ENCODE measurements at places on chromosomes 4 and X.

DNA sequence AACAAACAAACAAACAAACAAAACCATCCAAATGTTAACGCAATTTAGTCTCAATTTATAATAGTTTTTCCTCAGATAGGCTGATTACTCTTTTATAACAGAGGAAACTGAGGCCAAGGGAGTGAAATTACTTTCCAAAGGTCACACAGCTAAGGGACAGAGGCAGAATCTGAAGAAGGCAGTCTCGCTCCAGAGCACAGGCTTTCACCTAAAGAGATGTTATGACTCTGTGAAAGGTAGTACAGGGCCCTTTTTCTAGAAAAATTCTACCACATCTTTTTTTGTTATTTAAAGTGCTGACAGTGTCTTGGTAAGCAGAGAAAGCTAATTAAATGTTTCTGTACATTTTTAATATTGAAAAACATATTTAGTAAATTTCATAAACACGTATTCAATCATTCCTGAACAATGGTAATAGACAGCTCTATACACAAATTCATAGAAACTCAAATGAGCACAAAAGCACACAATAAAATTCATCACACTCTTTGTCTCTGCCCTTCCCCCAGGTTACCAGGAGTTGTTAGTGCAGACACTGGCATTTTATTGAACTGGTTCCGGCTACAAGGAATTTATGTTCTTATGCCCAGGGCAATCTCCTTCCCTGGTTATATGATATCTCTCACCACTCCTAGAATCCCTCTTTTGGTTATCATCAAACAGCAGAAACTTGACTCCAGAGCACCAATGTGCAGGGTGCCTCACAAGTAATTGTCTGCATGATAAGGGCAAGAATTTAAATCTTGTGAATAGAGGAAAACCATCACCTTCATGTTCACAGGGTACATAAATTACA is 7.7 kb upstream of the APBB2 start:
- no peak for DNase-seq

DNA sequence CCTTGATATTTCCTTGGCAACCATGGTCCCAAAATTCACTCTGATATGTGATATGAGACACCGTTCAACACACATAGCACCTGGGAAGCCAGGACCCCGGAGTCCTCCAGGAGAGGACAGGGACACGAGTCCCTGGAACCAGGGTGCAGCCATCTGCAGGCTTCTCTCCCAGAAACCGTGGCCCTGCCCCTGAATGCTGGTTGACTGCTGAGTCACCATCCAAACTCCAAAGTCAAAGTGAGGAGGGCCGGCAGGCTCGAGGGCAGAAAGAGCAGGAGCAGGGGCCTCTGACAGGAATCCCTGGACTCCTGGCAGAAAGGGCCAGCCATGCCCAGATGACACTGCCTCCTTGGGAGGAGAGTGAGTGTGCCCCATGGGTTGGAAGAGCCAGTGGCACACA is 6.9 kb upstream of the PNMA6A start:
- no peak for DNase-seq

DNA sequence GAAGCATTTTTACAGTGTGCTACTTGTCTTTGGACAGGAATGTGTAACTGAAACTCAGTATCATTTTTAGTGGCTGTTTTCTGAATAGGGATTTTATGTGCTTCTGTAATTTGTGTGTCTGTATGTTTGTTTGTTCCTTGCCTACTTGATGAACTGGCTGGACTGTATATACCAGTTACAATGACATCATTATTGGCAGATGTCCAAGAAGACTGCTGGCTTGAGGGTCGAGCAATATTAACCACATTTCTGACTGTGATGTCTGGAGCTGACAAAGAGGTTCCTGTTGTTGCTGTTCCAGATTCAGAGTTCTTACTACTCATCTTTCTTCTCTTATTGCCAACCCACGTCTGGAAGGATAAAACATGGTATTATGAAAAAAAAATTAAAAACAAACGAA is 33.0 kb downstream of the HDX start:
- DNase-seq: no peak

DNA sequence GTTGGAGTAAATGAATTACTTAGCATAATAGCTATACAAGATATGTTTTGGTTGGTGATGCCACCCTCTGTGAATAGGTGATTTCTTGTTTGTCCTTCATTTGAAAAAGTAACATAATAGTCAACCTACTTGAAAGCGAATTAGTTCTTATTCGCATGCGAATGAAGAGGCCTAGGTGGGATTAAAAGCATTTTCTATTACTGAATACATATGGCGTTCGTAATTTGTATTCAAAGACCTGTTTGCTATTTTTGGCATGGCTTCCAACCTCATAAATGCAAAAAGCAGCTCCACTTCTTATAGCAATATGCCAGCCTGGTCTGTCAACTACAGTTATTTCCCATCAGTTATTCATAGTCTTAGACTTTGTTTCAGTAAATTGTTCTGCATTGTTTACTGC is 261.3 kb downstream of the TENM3 start:
- no peak for DNase-seq

DNA sequence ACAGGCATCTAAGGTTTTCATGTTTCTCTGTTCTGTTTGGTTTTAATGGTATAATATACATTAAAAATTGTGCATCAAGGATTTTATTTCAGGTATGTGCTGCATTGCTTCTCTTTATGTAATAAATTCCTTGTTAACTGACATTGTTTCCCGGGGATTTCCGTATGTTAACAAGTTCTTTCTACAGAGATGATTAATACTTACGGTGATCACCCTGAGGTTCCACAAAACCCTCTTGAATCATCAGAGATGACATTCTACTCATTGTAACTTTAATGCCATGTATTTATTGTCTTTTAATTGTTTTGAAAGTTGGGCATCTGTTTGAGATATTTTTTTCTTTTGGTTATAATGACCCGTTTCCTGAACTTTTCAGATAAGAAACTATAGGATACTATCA is 37.5 kb downstream of the ARHGAP10 start:
- no peak for DNase-seq

- DNase-seq: no peak
Observed at GRCh38 chrX:38232079-38232686, 11.5 kb upstream of the SRPX start.

DNA sequence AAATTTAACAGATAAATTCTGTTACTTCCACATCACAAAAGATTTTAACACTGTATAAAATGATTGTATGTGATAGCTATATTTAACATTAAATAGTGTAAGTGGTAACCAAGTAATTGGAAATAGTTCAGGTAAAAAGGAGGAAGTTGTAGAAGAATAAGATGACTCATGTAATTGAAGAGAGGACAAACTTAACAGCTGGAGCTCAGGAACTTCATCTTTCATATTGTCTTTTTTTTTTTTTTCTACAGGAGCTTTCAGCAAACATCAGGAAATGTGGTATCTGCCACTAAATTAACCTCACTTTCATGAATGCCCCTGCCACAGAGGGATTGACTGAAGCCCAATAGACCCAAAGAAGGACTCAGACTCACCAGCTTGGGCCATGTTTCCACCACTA is 188.4 kb upstream of the VEGFC start:
- DNase-seq: no peak

DNA sequence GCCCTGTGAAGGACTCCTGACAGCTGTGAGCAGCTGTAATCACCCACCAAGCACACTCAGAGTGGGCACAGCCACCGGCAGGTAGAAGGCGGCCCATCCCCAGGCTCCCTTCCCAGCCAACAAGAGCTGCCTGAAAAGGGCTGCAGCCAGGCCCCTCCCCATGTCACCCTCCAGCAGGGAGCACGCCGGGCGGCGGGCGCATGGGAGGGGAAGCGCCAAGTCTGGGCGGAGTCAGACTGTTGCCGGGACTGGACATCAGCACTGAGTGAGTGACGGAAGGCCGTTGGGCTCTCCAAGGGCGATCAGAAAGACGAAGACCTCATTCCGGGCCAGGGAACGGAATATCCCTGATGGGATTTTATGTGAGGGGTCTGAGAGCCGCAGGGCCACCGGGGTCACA is 82.1 kb downstream of the PPP2R2C start:
- DNase-seq: no peak

DNA sequence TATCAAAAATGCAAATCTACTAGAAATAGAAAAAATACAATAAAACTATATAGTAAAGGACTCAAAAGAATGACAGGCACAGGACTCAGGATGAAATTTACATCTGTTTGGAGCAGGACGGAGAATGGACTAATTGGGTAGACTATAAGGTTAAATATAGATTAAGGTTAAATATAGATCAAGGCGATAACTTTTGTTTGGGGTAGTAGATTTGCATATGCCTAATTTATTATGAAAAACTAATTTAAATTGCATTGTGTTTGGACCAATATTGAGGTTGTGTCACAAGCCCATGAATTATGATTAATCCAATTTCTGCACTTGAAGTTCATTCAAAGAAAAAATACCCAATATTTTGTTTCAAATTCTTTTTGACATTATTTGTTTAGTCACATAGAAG is 31.0 kb downstream of the MTHFD2L start:
- no peak for DNase-seq

DNA sequence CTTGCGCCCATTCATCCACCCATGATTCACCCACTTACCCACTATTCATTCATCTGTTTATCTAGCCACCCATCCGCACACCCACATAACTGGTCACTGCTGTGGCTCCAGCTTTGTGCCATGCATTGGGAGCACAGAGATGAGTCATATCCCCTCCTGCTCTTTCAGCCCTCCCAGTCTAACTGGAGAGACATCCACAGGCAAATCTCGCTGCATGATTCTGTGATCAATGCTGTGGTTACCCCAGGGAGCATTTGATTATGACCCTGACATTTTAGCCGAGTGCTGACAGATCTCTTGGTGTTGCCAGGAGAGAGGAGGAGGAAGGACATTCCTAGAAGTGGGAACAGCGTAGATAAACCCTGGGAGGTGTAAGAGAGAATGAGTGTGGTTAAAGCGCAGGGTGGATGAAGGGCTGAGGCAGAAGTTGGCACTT is 10.4 kb upstream of the PORCN start:
- no peak for DNase-seq

GRCh38 chr4:25437926-25438325 is 60.9 kb downstream of the ANAPC4 start:
- DNase-seq: no peak

GRCh38 chr4:163071308-163071707 is 95.4 kb downstream of the NAF1 start:
- no peak for DNase-seq

GRCh38 chr4:14767142-14767541 is 235.1 kb upstream of the CPEB2 start:
- DNase-seq: no peak

DNA sequence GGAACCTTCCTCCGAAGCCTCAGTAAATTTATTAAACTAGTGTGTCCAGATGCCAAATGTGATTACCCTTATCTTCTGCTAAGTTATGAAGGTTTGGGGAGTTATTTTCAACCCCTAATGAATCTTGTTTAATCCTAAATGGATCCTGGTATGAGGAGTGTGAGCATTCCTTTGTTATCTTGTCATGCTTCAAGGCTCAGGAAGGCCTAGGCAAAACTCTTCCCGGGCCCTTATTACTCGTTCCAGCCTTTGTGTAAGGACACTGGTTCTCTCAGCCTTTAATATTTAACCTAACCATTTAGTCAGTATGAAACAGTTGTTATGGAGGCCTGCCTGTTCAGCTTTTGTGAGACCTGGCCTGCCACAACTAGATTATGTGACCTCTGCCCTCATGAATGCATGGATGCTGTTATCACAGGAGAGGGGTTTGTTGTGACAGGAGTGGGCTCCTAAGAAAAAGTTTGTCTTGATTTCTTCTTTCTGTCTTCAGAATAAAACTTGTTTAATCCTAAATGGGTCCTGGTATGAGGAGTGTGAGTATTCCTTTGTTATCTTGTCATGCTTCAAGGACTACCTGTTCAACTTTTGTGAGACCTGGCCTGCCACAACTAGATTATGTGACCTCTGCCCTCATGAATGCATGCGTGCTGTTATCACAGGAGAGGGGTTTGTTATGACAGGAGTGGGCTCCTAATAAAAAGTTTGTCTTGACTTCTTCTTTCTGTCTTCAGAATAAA is 181.7 kb downstream of the SLC39A8 start:
- no peak for DNase-seq

GRCh38 chr4:15914736-15915135 is 23.8 kb downstream of the FGFBP1 start:
- DNase-seq: no peak

DNA sequence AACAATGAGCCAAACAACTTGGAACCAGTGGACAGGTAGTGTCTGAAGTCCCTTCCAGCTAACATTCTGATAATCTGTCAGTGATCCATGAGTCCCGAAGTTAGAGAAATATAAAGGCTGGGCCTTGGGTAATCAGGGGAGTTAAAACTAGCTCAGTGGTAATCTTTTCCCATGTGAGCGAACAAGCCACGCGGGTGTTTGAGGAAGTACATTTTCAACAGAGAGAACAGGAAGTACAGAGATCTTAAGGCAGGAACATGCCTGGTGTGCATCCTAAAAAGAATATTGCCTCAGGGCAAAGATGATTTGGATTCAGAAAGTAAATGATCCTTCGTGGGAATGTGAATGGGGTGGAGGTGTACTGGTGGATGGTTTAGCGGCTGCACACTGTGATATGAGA is 42.9 kb downstream of the FNIP2 start:
- DNase-seq: no peak

GRCh38 chr4:3573131-3573530 is 40.9 kb upstream of the LRPAP1 start:
- DNase-seq: no peak

GRCh38 chr4:94932366-94932765 is 174.6 kb downstream of the BMPR1B start:
- no peak for DNase-seq

- no peak for DNase-seq
Observed at GRCh38 chr4:29908276-29908675, 811.9 kb upstream of the PCDH7 start.

- no peak for DNase-seq
Observed at GRCh38 chr4:17528551-17529165, 13.7 kb downstream of the CLRN2 start.

DNA sequence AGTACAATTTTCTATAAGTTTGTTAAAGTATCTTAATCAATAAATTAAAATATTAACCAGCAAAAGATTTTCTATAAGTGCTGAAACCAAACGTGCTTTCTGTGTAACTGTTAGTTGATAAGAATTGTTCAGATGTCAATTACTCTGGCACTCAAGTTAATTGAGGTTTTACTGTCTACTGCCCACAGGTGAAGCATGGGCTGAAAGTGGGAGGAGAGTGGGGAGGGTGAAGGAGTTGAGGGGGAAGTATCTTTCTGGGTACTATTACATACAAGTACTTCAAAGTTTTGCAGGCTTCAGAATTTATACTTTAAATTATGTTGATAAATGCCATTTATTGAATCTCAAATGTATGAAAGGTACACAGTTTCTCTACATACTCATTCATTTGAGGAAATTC is 19.1 kb upstream of the CXCL3 start:
- DNase-seq: no peak

Data from GM18507 (cell line).